ENCODE measurements at places on chromosomes 4 and X. TPM values are rescaled to one million over a fixed set of nuclear protein-coding genes. Genes with fewer than 3 reads are reported as not detected.

DNA sequence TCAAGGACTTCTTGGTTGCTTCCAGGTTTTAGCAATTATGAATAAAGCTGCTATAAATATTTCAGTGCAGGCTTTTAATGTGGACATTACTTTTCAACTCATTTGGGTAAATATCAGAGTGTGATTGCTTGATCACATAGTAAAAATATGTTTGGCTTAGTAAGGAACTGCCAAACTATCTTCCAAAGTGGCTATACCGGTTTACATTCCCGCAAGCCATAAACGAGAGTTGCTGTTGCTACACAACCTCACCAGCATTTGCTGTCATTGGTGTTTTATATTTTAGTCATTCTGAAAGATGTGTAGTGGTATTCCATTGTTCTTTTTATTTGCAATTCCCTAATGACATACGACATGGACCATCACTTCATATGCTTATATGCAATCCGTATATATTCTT, 30.9 kb upstream of the SPOCK3 start:
- no peak overlapping the region for H3K27ac ChIP-seq
- no peaks in the 10 kb centered on the region for H3K27me3 ChIP-seq
- H3K4me1 ChIP-seq, result no peaks in the 10 kb centered on the region
- H3K4me3 ChIP-seq, result no peak overlapping the region

PPP2R2C gene
- total RNA-seq, result not detected

GRCh38 chrX:46792810-46793188, 33.9 kb upstream of the SLC9A7 start:
- no peaks in the 10 kb centered on the region for H3K27me3 ChIP-seq
- H3K4me1 ChIP-seq, result peaks cover 7% of the 10 kb centered on the region
- no peak for DNase-seq
- H3K4me3 ChIP-seq, result peak overlapping the region; percentile 4

- no peak overlapping the region for H3K27ac ChIP-seq
- no peaks in the 10 kb centered on the region for H3K36me3 ChIP-seq
- H3K4me3 ChIP-seq, result no peak overlapping the region
- no peaks in the 10 kb centered on the region for H3K4me1 ChIP-seq
- H3K27me3 ChIP-seq, result no peaks in the 10 kb centered on the region
These were observed 123.6 kb downstream of the PDHA2 start for GRCh38 chr4:95963456-95963855.

DNA sequence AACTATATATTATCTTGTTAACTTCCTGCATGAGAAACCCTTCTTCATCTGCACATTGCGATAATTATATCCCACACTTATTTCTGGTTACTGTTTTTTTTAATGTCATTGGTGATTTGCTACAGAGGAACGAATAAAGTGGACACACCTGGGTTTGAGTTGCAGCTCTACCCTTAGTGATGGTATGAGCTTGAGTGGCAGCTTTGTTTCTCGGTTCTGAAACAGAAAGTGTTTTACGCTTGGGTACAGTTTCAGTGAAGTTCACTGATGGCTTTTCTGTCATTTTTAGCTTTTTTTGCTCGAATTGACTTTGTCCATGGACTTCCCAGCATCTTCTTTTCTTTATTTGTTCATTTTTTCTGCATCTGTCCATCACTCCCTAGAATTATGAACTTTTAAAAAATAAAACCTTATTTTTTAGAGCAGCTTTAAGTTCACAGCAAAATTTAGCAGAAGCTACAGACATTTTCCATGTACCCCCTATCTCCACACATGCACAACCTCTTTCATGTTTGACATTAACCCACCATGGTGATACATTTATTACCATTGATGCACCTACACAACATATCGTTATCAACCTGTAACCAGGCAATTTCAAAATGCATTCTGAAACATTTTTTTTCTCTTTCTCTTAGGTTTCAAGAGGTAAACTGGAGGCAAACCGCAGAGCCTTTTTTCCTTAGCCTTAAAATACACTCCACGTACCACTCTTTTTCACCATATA, 1041.6 kb upstream of the PRKX start:
- H3K36me3 ChIP-seq, result no peaks in the 10 kb centered on the region
- H3K4me3 ChIP-seq, result no peak overlapping the region
- H3K27me3 ChIP-seq, result no peaks in the 10 kb centered on the region
- DNase-seq, result no peak

- peaks cover 17% of the 10 kb centered on the region for H3K4me1 ChIP-seq
- DNase-seq, result no peak
- no peaks in the 10 kb centered on the region for H3K27me3 ChIP-seq
- H3K36me3 ChIP-seq, result peaks cover 27% of the 10 kb centered on the region
- no peak overlapping the region for H3K27ac ChIP-seq
These were observed 51.0 kb downstream of the DHX15 start for GRCh38 chr4:24533364-24533763.

UGT2B10 gene
- total RNA-seq, result not detected

GRCh38 chrX:7109049-7109531, 38.4 kb upstream of the STS start:
- peak overlapping the region; percentile 76 for H3K4me3 ChIP-seq
- H3K27me3 ChIP-seq, result no peaks in the 10 kb centered on the region
- no peak for DNase-seq
- H3K27ac ChIP-seq, result peak overlapping the region; percentile 77
- peaks cover 19% of the 10 kb centered on the region for H3K4me1 ChIP-seq

DNA sequence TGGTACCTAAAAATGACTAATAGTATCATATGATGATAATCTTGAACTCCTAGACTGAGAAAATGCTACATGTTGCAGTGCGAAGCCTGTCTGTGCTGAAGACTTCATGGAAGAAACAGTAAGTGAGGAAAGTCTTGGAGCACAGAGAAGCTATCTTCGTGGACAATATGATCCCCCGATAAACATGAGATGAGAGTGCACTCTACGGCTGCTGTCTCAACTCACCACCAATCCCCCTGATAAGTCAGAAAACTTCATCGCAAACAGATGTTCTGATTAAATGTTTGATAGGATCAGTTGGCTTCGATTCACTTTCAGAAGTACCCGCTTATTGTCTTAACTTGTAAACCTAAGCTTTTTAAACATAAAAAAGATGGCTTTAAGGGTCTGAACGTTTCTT, 130.2 kb downstream of the ELOVL6 start:
- H3K4me3 ChIP-seq, result no peak overlapping the region
- H3K4me1 ChIP-seq, result no peaks in the 10 kb centered on the region
- no peak for DNase-seq
- H3K27me3 ChIP-seq, result no peaks in the 10 kb centered on the region
- H3K36me3 ChIP-seq, result no peaks in the 10 kb centered on the region
- H3K27ac ChIP-seq, result no peak overlapping the region

DNA sequence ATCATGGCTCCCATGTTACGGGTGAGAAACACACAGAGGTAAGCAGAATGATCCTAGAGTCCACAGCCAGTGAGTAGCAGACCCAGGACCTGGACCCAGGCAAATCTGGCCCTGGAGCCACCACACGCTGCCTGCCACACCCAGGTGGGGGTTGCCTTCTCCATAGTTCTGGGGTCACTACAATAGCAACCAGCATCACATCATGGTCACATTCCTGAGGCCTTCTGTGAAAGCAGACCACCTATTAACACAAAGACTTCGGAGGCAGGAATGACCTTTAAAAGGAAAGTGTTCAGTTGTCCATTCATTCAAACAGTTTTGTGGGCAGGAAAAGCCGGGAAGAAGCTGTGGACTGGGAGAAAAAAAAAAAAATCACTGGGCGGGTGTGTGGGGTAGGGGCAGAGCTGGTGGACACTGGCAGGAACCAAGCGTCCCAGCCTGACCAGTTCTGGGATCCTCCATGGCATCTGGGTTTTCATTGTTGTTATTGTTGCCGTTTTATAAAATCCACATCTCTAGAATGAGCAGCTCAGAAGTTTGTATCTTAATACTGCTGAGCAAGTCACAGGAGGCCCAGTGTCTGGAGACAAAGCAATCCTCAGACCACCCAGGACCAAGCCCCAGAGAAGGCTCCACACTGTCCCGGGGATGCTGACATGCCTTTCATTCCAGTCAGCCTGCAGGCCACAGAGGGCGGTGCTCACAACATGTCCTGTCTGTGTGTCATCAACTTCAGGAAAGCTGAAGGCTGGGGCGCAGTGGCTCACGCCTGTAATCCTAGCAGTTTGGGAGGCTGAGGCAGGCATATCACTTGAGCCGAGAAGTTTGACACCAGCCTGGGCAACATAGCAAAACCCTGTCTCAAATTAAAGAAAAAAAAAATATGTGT, 67.0 kb downstream of the SEL1L3 start:
- H3K4me1 ChIP-seq, result no peaks in the 10 kb centered on the region
- H3K27me3 ChIP-seq, result no peaks in the 10 kb centered on the region
- peaks cover 42% of the 10 kb centered on the region for H3K36me3 ChIP-seq

ZNF674 gene
- total RNA-seq, result 4.7 TPM

GRCh38 chrX:114615765-114616164, 31.9 kb downstream of the HTR2C start:
- H3K4me3 ChIP-seq, result no peak overlapping the region
- no peaks in the 10 kb centered on the region for H3K27me3 ChIP-seq
- H3K27ac ChIP-seq, result no peak overlapping the region
- H3K36me3 ChIP-seq, result no peaks in the 10 kb centered on the region
- no peaks in the 10 kb centered on the region for H3K4me1 ChIP-seq

DNA sequence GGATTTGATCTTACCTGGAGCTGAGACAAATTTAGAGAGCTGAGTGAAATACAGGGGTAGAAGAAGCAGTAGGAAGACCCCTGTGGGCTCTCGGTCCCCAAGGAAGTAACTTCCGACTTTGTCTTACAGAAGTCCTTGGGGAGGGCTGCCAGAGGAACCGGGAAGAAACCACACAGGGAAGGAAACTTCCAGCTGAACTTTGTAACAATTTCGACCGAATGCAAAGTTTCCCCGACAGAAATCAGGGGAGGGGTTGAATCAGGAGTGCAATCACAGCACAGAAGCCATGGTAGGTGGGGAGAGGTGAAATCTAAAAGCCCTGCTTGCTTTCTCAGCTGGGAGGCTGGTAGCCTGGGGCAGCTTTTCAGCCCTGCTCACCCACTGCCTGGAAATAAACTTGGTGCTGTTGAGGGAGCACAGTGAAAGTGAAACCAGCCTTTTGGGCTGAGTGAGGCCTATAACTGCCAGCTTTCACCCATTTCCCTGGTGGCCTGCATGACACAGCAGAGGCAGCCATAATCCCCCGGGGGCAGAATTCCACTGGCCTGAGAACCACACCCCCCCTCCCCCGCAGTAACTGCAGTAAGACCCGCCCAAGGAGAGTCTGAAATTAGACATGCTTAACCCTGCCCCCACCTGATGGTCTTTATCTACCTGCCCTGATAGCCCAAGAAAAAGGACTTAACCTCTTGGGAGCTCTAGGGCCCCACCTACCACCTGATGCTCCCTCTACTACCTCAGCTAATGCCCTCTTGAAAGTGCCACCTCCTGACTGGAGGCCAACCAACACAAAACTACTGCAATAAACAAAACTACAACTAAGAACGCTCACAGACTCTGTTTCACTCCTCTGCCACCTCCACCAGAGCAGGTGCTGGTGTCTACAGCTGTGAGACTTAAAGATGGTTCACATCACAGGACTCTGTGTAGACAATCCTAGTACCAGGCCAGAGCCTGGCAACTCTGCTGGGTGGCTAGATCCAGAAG, 248.2 kb downstream of the PARM1 start:
- H3K36me3 ChIP-seq, result no peaks in the 10 kb centered on the region
- no peak overlapping the region for H3K4me3 ChIP-seq
- DNase-seq, result no peak
- H3K27ac ChIP-seq, result no peak overlapping the region
- no peaks in the 10 kb centered on the region for H3K4me1 ChIP-seq
- peaks cover 4% of the 10 kb centered on the region for H3K27me3 ChIP-seq

- DNase-seq, result no peak
- H3K27me3 ChIP-seq, result peaks cover 2% of the 10 kb centered on the region
- no peaks in the 10 kb centered on the region for H3K36me3 ChIP-seq
- H3K4me3 ChIP-seq, result no peak overlapping the region
- no peak overlapping the region for H3K27ac ChIP-seq
These were observed 167.0 kb downstream of the AASDH start for GRCh38 chr4:56220261-56220660.

Measured in activated naive CD8-positive, alpha-beta T cell treated with anti-CD3 and anti-CD28 coated beads, Interleukin-2, amount 10 ng/mL, durations not matched to agents 7 days and 5 days (primary cell).